ENCODE measurements at places on chromosomes 12 and 14. TPM values are rescaled to one million over a fixed set of nuclear protein-coding genes. Genes with fewer than 3 reads are reported as not detected.

- H3K36me3 ChIP-seq, result no peaks in the 10 kb centered on the region
- no peak within 1 kb of the TSS for H3K4me3 ChIP-seq
- no peaks in the 10 kb centered on the region for H3K4me1 ChIP-seq
Observed at GRCh38 chr14:94110552-94111181, at the start of gene IFI27. IFI27 (plus strand) TSS chr14:94110736.

- no peaks in the 10 kb centered on the region for H3K36me3 ChIP-seq
- no peak overlapping the region for H3K4me3 ChIP-seq
- peaks cover 30% of the 10 kb centered on the region for H3K27me3 ChIP-seq
- no peak overlapping the region for H3K27ac ChIP-seq
Observed at GRCh38 chr12:52975204-52975603, 26.3 kb downstream of the KRT18 start.

DNA sequence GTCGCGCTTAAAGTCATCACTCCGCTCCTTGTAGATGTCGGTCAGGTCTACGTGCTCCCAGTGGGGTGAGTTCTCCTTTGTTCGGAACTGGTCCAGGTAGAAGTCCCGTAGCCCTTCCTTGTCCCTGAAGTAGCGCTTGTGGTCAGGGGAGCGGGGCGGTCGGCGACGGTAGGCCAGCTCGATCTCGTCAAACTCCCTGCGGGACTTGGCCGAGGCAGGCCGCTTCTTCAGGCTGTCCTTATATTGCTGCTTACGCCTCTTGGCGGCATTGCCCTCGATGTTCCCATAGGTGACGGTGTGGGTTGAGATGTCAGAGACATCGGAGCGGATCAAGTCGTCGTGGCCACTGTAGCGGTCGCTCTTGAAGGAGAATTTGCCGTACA is 367.2 kb downstream of the EMP1 start:
- DNase-seq, result no peak
- H3K27ac ChIP-seq, result no peak overlapping the region
- H3K36me3 ChIP-seq, result no peaks in the 10 kb centered on the region
- H3K27me3 ChIP-seq, result no peaks in the 10 kb centered on the region
- no peak overlapping the region for H3K4me3 ChIP-seq

DNA sequence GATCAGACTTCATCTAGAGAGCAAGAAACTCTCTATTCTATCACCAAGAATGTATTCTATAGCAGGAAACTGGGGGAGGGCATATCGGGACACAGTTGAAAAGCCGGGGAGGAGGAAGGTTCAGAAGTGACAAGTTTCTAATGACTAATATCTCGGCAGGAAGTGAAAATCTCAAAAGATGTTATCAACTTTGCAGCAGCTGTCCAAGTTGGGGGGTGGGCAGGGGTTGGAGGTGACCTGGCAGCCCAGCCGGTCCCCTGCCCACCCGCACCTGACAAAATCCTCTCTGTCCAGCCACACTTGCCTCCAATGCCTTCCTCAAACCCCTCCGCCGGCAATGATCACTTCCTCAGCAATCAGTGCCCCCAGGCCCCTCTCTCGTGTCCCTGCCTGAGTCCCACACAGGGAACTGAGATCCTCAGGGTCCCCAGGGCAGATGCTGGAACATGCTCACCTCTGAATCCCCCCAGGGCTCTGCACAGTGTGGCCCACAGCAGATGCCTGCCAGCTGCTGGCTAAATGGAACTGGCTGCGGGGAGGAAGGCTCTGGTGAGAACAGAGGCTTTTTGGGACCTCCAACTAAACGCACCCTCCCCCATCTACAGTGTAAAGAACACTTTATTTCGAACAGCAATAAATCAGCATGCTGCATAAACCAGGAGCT is 43.9 kb downstream of the CCDC88C start:
- peak overlapping the region; percentile 87 for H3K27ac ChIP-seq
- peaks cover 36% of the 10 kb centered on the region for H3K36me3 ChIP-seq
- H3K27me3 ChIP-seq, result no peaks in the 10 kb centered on the region
- H3K4me3 ChIP-seq, result peak overlapping the region; percentile 78
- peaks cover 98% of the 10 kb centered on the region for H3K4me1 ChIP-seq
- DNase-seq, result peak; percentile 66

GRCh38 chr14:77488558-77488957 is 10.1 kb downstream of the ISM2 start:
- DNase-seq, result no peak
- no peaks in the 10 kb centered on the region for H3K27me3 ChIP-seq
- H3K27ac ChIP-seq, result peak overlapping the region; percentile 8
- H3K4me1 ChIP-seq, result no peaks in the 10 kb centered on the region
- H3K36me3 ChIP-seq, result no peaks in the 10 kb centered on the region

TEAD4 gene
- total RNA-seq, result not detected

KLRB1 gene
- total RNA-seq, result not detected

ZNF664 gene
- total RNA-seq, result 40.7 TPM
